ENCODE measurements at places on chromosomes 11 and 22.

- no peak for DNase-seq
Observed at GRCh38 chr22:47280301-47280700, 517.9 kb downstream of the TBC1D22A start.

GRCh38 chr22:39724857-39725256 lies 154.3 kb downstream of the CACNA1I start:
- DNase-seq, result no peak

GRCh38 chr11:10038521-10039302 lies 255.3 kb downstream of the SBF2 start:
- no peak for DNase-seq

DNA sequence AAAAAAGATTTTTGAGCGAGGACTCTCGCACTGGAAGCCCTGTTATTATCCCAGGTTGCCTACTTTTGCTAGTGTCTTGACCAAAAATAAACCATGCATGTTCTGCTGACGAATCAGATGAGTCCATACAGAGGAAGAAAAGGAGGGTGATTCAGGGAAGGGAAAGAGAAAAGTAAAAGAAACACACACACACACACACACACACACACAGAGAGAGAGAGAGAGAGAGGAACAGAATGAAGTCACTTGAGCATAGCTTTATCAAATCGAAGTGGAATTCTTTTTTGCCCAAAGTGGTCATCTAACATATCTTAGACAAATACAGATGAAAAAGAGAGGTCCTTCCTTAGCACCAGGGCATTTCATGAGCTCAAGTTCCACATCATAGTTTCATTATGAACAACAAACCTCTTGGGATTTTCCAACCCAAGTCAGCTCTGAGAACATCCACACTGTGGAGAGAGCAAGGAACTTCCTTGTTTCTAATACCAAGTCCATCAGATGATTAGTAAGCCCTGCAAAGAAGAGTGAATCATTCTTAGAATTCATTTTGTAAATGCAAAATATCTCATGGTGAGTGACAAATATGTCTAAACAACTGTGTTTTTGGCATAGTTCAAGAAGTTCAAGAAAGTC lies 7.7 kb upstream of the MMP12 start:
- DNase-seq, result no peak

GRCh38 chr11:28976801-28977145 lies 868.6 kb downstream of the METTL15 start:
- no peak for DNase-seq

DNA sequence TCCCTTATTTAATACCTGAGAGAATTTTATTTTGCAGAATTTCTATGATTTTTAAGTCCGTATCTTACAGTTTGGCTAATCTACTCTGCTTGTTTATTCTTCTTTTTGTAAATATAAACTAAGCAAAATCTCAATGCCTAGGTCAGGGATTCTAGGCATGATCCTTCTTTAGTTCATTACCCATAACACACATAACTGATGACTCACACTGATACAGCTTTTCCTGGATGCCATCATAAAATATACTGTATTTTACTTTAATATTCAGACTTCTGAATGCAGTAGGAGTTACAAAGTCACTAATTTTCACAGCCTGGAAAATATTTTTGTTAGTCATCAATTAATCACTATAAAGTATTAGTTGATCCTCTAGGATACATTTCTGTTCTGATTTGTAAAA lies 898.2 kb upstream of the RAG2 start:
- no peak for DNase-seq

DNA sequence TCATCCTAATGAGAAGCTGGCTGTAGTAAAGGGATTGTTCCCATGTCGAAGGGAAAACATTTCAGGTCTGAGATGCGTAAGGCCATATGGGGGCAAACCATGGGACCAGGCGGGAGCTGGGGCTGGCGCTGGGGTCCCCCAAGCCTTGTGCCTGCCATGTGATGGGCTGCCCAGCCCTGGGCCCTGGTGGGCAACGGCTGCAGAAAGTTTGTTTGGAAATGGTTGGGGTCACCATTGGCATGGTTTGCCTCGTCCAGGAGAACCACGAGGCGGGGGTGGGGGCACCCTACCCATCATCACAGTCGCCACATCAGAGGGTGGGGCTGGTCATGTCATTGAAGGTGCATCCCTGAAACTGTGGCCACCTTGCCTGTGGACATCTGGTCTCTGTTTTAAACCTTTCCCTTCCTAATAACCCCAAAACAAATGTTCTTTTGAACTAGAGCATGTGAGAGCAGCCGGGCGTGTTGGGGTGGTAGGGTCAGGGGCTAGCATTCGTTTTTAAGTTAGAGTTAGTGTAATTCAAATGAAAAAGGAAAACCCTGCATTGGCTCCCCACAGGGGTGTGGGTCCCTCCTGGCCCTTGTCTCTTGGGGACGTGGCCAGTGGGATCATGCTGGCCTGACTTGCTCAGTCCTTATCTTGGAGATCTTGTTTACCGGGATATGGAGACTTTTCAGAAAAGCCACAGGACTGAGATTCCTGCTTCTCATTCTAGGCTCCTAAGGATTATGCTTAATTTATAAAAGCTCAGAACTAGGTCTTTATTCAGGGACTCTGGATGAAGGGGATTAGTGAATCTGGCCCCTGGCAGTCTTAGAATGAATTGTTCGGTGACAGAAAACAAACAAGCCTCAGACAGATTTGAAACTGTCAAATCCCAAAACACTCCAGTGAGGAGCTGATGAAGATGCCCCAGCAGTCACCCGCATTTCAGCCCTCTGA lies 98.5 kb downstream of the CTTN start:
- DNase-seq, result no peak

GRCh38 chr22:20206709-20207215 lies 55.9 kb upstream of the CCDC188 start:
- peak; percentile 13 for DNase-seq

DNA sequence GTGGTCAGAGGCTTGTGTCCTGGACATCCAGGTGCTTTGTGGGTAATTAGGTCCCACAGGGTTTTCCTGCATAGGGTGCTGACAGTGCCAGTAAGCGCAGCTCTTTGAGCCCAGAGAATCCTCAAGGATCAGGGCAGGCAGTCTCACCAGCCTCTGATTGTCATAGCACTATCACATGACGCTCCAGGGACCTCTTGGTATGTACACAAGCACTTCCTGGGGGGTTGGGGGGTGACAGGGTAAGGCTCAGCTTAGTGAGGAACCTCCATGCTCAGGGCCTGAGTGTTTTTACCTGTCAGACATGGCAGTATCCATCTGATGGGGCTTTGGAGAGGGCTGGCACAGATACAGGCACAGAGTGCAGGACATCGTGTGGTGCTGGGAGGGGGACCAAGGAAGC lies 27.9 kb upstream of the SUSD2 start:
- DNase-seq, result no peak

DNA sequence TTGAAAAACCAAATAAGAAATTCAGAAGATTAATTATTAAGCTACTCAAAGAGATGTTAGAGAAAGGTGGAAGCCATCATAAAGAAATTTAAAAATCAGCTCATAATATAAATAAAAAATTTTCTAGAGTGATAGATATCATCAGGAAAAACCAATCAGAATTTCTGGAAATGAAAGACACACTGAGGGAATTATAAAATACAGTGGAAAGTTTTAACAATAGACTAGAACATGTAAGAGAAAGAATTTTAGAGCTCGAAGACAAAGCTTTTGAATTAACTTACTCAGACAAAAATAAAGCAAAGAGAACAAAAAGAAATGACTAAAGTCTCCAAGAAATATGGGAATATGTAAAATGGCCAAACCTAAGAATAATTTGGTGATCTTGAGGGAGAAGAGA lies 1926.9 kb upstream of the RAG2 start:
- no peak for DNase-seq

GRCh38 chr11:27276141-27276540 lies 86.9 kb downstream of the CCDC34 start:
- no peak for DNase-seq

DNA sequence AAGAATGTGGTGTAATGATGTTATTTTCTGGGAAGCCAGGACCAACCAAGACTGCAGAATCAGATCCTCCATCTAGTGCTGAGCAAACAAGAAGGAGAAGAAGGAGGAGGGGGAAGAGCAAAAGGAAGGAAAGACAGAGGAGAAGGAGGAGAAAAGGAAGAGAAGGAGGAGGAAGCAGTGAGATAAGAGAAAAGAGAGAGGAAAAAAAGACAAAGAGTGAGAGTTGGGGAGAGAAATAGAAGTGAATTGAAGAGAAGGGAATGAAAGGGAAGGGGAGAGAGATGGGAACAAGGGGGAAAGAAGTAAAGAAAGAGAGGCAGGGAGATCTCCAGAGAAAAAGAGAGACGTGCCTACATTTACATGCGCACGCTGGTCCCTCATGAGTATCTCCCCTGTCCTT lies 153.5 kb downstream of the MN1 start:
- DNase-seq, result no peak

DNA sequence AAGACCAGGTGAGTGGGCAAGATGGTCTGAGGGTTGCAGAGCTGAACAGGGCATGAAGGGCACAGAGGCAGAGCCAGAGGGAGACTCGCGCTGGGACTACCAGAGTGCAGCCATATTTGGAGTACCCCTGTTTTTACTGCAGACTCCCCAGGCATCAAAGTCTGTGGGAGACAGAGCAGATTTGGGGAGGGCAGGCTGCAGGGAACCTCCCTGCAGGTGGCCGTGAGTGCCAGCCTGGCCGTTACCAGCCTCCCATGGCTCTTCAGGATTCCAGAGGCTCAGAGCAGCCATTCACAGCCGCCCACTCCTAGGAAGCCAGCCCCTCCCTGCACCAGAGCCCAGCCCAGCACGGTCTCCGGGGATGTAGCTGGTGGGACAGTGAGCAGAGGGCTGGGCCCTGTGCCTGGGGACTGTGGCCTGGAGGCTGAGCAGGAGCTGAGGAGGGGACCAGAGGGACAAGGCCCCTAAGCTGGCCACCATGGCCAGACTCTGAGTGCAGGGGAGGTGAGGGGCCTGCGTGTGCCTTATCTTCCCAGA lies at the start of gene SEPTIN3:
Gene SEPTIN3, plus strand, starts transcription at position 334 of the 537 bp plus-strand sequence. CDS start 2,050 bp downstream, outside the sequence.
- DNase-seq, result no peak

DNA sequence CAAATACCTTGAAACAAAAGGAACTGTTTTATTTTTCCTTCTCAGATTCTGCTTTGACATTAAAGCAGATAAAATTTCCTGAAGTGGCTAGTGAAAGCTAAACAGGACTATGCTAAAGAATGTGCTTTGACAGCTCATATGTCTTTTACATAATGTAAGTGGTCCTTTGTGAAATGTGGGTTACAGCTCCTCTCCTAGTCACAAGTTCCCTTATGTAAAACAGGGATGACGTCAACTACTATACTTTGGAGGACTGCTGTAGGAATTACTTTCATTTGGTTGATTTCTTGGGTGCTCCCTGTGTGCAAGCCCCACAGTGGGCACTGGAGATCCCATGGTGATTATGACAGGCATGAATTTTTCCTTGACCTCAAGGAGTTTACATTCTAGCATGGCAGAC lies 216.6 kb upstream of the NARS2 start:
- DNase-seq, result no peak

DNA sequence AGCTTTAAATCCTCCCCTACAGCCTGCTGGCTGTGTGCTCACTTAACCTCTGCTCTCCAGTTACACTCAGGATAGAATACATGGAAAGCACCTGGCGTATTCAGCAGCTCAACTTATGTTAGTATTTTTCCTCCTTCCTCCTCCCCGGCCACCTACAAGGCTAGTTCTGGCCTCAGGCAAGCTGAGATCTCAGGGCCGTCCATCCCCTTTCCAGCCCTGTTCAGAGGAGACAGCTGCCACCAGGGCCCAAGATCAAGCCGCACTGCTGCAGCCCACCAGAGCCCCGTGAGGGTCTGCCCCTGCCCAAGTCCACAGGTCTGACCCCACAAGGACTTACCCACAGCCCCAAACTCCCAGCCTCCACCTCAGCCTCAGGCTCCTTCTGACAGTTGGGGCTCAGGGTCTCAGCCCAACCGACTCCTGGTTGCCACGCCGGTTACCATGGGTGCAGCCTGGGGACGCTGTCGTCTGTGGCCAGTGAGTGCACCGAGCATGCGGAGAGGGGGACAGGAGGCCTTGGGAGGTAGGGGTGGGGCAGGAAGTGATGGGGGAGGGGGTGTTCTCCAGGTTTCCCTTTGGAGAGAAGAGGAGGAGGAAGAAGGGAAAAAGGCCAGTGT lies at the start of gene C11orf16:
Gene C11orf16, minus strand, starts transcription at position 384 of the 617 bp plus-strand sequence. CDS start 639 bp downstream, outside the sequence.
- DNase-seq, result no peak

GRCh38 chr22:21587803-21588611 lies 20.5 kb downstream of the UBE2L3 start:
- peak; percentile 56 for DNase-seq

DNA sequence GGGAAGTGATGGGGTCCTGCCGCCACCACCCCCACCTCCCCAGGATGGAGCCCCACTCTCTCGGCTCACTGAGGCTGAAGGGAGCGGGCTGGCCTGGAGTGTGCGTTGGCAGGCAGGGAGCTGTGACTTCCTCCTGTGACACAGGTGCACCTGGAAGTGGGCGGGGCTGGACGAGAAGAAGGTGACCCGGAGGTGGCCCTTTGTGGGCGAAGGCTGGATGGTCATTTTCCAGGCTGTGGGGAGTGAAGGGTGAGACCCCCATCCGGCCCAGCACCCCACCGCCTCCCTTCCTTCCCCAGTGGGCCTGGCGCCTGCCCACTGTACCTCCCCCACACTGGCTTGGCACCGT lies 15.3 kb downstream of the IL17REL start:
- DNase-seq, result no peak

DNA sequence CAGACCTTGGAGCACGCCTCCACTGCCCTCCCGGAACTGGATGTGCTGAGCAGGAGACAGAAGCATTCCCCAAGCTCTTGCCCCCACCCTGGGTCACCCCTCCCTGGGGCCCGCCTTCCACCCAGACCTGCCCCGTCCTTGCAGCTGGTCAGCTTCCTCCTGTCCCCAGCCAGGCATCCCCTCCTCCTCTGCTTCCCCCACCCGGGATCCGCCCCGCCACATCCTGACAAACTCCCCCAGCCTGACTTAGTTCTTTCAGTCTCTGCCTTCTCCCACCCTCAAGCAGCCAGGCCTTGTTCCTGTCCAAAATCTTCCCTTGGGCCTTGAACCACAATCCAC lies 1.1 kb upstream of the PLXNB2 start:
- DNase-seq, result no peak

- no peak for DNase-seq
Observed at GRCh38 chr22:23079240-23079768, 9.0 kb downstream of the GNAZ start.

DNA sequence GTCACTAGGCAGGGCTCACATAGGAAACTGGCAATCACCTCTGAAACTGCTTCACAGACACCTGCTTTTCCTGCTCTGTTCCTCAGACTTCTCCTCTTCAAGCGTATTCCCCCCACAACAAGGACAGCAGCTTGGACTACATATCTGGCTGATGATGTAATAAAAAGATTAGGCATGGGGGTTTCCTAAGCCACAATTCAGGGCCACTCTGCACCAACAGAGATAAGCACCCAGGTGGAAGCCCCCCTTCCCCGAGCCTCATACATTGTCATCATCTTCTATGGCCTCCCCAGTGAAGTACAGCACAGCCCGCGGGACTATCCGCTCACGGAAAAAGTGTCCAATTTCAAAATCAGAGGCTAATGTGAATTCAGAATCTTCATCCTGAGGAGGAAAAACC lies 25.0 kb upstream of the PHLDA2 start:
- no peak for DNase-seq
